GM12865 (cell line): ENCODE measurements at places on chromosomes 12 and 14.
A peak's percentile ranks its signal among the peaks of the same experiment; 100 is the strongest.

GRCh38 chr12:288687-289086 is 26.1 kb upstream of the SLC6A13 start:
- no peak for DNase-seq

GRCh38 chr12:27965411-27965810 is 7.1 kb downstream of the PTHLH start:
- no peak for DNase-seq

- DNase-seq = peak; percentile 1
These were observed 372.9 kb upstream of the TMEM132C start for GRCh38 chr12:127893895-127894609.

DNA sequence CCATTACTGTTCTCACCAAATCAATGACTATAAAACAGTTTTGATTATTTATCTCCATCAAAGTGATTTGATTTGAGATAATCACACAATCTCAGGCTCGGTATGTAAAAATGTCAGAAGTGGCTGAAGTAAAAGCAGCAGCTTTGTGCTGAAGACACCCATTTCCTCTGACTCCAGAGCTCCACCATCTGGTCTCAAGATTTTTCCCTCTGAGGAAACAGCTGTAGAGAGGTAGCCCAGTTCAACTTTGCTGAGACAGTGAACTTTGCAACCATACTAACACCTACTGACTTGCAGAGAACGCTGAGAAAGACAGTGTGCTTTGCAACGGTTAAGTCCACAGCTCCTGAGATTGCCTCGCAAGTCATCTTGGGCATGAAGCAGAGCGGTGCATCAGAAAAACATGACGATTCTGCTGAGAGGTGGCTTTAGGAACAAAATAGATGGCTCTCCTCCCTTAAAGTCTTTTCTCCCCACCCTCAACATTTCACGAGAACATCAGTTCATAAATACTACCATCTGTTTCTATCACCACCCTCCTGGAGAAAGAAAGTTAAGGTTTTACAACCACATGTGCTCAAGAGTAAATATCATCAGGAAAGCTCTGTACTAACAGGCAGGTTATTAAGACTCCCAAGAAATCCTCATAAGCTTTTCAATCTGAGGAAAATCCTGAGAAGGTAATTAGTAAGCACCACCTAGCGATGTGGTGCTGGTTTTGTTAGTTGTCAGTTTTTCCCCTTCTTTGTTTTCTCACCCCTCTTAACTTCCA is 34.8 kb downstream of the HIGD1C start:
- DNase-seq = peak; percentile 62

DNA sequence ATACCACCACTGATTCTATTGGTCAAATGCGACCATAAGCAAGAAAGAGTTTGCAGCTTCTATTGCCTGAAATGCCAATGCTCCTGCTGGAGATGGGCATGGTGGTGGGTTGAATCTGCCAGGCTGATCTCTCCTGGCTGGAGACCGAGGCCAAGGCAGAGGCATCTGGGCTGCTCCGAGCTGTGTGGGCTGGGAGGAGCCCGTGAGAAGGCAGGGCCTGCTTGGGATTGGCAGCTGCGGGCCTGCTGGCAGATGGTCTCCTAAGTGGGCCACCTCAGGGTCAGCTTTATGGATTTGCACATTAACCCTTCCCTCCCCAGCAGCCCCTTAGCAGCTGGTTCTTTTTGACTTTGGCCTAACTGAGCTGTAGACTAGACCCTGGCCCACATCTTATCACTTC is 25.4 kb downstream of the SRRM4 start:
- no peak for DNase-seq

DNA sequence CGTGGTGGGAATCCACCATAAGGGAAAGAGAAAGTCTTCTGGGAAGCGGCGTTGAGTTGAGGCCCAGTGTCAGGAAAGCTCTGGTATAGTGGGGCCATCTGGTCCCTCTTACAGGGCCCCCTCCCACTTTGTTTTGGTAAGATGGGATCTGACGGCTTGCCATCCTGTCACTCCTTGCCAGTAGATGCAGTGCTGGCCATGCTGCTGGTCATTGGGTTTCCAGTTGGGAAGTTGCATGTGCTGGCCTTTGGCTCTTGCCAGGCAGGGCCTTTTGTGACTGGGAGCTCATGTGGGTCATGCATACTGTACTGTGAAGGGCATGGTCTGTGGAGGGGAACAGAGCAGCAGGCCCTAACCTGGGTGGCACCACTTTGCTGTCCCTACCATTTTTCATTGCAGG is 3.8 kb downstream of the TRAF3 start:
- DNase-seq = no peak

GRCh38 chr12:6201213-6201608 is 1.0 kb downstream of the CD9 start:
- DNase-seq = no peak

GRCh38 chr12:47366157-47366556 is 286.4 kb upstream of the AMIGO2 start:
- no peak for DNase-seq
